ENCODE measurements at places on chromosomes 4 and X.
A peak's percentile ranks its signal among the peaks of the same experiment; 100 is the strongest.

DNA sequence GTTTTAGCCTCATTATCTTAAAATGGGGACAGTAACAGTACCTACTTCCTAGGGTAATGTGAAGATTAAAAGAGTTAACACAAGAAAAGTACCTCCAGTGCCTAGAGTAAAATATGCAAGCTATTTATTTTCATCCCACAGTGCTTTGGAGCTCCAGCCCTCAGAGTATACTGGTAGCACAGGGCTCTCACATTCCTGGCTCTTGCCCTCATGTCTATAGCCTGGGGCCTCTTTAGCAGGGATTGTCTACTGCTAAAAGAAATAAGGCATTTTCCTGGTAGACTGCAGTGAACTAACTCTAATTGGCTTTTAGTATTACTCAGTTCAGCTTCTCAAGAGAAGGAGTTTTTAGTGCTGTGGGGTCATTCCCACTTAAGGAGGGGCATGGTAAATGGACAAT is 60.8 kb downstream of the RRAGB start:
- DNase-seq: no peak

GRCh38 chr4:140724760-140725159 is 31.4 kb downstream of the TBC1D9 start:
- DNase-seq: no peak

DNA sequence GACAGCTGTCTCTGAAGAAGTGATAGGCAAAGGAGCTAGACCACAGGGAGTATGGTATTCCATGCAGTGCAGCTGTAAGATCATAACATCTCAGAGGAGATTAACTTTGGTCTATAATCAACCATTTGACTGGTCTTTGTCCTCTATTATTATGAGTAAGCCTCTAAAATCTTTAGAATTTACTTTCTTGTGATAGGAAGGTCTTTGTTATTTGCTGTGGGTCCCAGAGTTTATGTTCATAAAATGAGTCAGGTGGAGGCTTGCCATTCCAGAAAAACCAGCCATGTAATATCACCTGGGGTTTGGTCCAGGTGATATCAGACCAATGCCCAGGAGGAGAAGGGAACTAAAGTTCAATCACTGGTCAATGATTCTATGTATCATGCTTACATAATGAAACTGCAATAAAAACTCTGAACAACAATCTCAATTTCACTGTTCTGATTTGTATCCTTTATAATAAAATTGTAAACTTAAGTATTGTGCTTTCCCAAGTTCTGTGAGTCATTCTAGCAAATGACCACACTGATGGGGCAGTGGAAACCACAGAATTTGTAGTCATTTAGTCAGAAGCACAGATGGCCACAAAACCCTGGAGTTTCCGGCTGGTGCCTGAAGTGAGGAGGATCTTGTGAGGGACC is 239.6 kb upstream of the TRAM1L1 start:
- no peak for DNase-seq

- no peak for DNase-seq
These were observed 121.8 kb downstream of the FHIP1A start for GRCh38 chr4:151530783-151531182.

DNA sequence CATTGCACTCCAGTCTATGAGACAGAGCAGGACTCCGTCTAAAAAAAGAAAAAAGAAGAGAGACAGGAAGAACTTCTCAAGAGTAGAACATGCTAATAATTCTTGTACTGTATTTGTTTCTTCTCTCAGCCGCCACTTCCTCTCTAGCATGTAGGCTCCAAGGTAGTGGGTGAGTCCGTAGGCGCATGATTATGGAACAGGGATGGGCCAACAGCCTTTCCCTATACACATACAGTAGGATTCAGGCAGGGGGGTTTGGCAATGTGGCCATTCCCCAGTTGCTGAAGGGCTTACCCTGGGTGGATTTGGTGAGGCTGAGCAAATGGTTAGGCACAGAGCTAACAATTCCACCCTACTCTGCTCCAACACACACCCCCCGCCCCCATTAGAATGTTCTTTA is 35.0 kb upstream of the APLN start:
- no peak for DNase-seq

DNA sequence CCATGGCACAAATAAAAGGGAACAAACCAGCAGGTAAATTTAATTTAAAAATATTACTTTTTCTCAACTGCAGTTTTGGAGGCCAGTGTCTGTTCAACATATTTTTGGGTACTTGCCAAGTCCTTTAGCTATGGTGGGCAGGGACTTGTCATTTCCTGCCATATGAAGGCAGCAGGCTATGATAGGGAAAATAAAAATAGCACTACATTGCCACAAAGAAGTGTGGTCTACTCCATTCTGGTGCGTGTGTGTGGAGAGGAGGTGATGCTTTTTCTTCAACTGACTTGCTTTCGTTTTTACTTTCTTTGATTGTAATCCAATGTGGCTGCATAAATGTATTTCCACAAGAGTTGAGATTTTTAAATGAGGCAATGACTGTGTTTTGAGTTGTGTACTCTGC is 17.2 kb downstream of the GPR174 start:
- peak; percentile 77 for DNase-seq

GRCh38 chr4:115850799-115851509 is 737.5 kb upstream of the NDST4 start:
- no peak for DNase-seq

- no peak for DNase-seq
These were observed 13.5 kb downstream of the TIMP1 start for GRCh38 chrX:47595716-47596251.

- DNase-seq: no peak
These were observed 76.3 kb downstream of the SYNPO2 start for GRCh38 chr4:118964891-118965411.

- no peak for DNase-seq
These were observed 124.2 kb downstream of the BANK1 start for GRCh38 chr4:101914761-101915160.

DNA sequence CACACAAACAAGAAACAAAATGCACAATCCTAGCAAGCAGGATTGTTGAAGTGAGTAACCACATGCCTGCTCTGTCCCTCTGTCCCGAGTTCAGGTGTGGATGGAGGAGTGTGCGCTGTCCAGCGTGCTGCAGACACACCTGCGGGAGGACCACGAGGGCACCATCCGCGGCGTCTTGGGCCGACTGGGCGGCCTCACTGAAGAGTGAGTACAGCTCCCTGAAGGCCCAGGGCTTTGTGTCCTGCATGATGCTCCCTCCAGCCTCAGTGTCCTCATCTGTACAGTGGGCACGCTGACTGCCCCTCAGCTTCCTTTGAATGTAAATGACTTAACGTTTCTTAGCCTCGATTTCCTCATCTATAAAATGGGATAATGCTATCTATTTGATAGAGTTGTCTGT is 82.5 kb downstream of the EVC start:
- no peak for DNase-seq

DNA sequence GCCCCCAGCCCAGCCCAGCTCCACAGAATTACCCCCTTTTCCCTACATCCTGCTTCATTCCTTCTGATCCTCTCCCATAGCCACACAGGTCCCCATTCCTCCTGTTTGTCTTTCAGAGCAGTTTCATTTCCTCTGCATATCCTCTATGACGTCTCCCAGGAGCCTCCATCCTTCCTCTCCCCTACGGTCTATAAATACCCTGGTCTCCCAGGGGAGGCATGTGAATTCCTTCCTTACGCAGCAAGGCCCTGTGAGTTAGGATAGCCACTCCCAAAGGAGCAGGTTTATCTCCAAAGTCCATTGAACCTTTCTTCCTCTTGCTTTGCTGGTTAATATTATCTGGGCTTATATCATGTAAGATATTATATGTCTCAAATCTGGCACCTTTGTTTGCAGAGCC is 8.4 kb upstream of the APLN start:
- DNase-seq: no peak
